ENCODE measurements at places on chromosomes 12 and 14.

GRCh38 chr12:107229827-107230226 lies 136.5 kb upstream of the CRY1 start:
- no peak for ATAC-seq

DNA sequence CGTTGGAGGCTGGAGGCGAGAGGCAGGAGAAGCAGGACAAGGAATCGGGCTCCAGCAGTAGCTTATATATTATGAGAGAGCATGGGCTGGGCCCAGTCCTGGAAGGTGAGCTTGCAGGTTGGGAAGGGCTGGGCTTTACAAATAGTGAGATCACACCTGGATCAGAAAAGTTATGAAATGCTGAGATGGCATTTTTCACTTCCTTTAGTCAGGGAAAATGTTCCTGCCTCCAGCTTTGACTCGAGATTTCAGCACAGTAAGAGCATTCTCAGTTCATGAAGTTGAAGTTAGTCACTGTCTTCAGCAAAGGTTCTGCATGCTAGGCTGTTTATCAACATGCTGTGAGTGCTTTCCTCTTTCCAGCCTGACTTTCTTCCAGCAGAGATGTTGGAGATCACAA lies at the start of gene KRT6C:
KRT6C (minus strand) TSS at position 38 of the 400 bp plus-strand sequence. CDS start 68 bp downstream, outside the sequence.
- ATAC-seq: no peak

- ATAC-seq: no peak
Measured at GRCh38 chr12:121034616-121035305, 4.3 kb downstream of the OASL start.

GRCh38 chr12:42507565-42507964 lies 82.0 kb downstream of the PRICKLE1 start:
- no peak for ATAC-seq

GRCh38 chr12:65055859-65056258 lies 65.2 kb downstream of the WIF1 start:
- no peak for ATAC-seq

DNA sequence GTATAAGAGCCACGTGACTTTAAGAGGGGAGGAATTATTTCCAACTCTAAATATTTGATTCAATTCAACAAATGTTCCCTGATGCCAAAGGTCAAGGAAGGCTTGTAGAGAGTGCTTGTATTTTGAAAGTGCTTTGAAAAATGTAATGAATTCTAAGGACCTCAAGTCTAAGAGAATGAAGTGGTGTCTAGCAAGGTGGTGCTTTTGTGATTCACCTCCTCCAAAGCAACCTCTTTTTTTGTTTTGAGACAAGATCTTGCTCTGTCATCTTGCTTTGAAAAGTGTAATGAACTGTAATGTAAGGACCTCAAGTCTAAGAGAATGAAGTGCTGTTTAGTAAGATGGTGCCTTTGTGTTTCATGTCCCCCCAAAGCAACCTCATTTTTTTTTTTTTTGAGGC lies 13.7 kb downstream of the AK7 start:
- no peak for ATAC-seq

DNA sequence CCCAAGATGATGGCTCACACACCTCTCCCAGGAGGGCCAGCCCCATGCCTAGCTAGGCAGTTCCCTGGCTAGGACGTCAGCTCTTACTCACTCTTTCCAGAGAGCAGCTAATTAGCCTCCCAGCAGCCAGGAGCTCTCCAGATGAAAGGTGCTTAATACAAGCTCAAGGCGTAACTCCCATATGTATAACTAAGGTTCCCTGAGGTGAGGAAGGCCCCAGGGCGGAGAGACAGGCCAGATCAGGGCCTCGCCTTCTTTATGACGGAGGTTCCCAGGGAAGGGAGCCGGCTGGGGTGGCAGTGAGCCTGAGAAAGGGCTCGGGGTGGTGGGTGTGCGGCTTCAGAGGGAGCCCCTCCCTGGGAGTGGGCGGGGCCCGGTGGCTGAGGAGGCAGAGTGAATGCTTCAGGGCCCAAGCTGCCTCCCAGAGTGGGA lies 26.4 kb upstream of the ZFP36L1 start:
- no peak for ATAC-seq

- ATAC-seq: no peak
Measured at GRCh38 chr14:29821661-29822429, 105.8 kb downstream of the PRKD1 start.

DNA sequence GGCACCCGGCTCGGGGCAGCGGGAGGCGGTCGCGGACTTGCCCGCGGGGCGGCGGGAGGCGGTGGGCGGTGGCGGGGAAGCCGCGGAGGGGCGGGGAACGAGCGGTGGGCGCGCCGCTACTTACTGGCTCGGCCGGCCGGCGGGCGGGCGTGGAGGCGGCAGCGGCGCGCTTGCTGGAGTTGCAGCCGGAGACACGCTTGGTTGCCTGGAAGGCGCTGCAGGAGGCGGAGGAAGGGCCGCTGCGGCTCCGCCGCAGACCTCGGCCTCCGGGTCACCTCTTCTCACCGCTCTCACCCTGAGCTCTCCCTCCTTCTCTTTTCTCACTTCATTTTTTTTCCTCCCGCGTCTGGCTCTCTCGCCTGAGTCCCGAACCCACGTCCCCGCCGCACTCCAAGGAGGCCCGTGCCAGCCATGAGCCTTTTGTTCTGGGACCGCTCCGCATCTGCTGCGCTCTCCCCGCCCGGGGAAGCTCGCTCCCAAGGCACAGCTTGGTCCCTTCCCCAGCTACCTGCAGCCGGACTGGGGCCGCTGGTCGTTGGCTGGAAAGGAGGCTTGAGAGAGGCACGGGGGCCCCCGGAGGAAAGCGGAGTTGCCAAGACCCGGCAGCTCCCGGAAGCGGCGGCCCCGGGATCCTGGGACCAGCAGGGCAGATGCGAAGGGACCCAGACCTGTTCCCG lies 592 bp upstream of the KCNK10 start:
- ATAC-seq: peak; percentile 60

- no peak for ATAC-seq
Measured at GRCh38 chr14:68658029-68658509, 134.8 kb downstream of the ZFP36L1 start.

GRCh38 chr14:22644305-22644635 lies at the start of gene OR6J1:
Gene OR6J1 (minus strand): TSS chr14:22644352. CDS start chr14:22634811, 9,541 bp downstream.
- ATAC-seq: no peak

- peak; percentile 52 for ATAC-seq
Measured at GRCh38 chr12:98416845-98417244, 98.5 kb upstream of the TMPO start.

DNA sequence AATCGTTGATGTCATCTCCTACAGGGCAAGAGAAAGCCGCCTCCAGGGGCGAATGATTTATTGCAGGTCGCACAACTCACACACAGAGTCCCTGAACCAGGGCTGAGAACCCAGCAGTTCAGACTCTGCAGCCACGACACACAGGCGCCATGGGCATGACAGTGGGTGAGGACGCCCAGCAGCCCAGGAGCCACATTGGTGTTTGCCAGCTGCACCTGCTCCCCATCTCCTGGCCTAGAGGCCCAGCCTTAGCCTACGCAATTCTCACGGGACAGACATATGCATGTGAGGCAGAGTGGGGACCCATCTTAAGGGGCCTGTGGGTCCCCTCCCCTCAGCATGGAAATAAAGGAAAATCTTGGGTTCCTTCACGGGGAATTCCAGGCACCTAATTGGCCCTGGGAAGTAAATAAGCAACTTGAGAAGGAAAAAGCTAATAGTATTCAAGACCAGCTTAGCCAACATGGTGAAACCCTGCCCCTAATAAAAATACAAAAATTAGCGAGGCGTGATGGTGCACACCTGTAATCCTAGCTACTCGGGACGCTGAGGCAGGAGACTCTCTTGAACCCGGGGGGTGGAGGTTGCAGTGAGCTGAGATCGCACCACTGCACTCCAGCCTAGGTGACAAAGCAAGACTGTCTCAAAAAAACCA lies 69.3 kb downstream of the RIMBP2 start:
- ATAC-seq: no peak

GRCh38 chr12:131842169-131842568 lies 14.0 kb downstream of the MMP17 start:
- no peak for ATAC-seq

Data from SK-N-SH treated with all-trans-retinoic acid at 6 μM for 48 hours (cell line).